ENCODE measurements at places on chromosomes 12 and 14. TPM values are rescaled to one million over a fixed set of nuclear protein-coding genes. Genes with fewer than 3 reads are reported as not detected.

The TMEM132D gene
- 0.08 TPM for polyA plus RNA-seq

The RNF212B gene
- 0.06 TPM for polyA plus RNA-seq

The KRT5 gene
- 0.08 TPM for polyA plus RNA-seq

The SRRM4 gene
- not detected for polyA plus RNA-seq
